ENCODE measurements at places on chromosomes 16 and 17.

- no peak for DNase-seq
These were observed 7.4 kb downstream of the NAGLU start for GRCh38 chr17:42543190-42544079.

DNA sequence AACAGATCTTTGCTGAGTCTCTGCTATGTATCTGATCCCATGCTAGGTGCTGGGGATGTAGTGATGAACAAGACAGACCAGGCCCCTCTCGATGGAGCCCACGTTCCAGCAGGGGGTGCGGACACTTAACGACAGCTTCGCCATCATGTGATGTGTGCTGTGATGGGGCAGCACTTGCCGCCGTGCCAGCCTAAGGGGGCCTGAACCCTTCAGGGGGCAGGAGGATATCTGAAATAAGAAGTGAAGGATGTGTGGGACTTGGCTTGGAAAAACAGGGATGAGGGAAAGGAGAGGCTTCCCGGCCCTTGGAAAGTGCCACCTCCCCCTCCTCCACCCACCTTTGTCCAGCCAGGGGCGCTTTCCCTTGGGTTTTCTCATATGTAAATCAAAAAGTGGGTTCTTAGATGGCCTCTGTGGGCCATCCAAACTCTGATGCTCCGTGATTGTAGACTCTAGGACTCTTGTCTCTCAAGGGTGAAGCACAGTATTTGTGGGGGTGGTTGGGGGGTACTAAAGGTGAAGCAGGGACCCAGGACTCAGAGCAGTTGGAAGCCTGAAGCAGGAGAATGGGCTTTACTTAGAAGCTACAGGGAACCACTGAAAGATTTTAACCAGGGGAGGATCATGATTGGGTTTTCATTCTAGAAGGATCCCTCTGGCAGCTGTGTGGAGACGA lies 4.0 kb upstream of the DLX3 start:
- no peak for DNase-seq

- DNase-seq = no peak
These were observed 6.8 kb upstream of the NOTUM start for GRCh38 chr17:81967533-81968395.

DNA sequence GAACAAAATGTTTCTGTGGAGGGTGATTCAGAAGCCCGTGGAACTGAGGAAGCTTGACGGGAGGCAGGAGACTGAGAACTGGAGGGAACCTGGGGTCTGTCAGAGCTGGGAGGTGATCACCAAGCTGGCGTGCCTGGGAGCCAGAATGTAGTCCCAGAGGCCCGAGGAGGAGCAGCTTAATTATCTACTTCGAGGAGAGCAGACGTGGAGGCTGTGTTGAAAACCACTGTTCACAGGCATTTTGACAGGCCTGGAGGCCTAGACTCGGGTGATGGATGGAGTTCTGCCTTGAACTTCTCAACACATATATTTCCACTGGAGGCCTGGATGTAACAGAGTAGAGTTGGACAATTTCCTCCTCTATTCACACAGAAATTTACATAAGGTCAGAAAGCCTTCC lies 177.7 kb upstream of the SALL1 start:
- no peak for DNase-seq

- no peak for DNase-seq
These were observed 10.4 kb upstream of the HLF start for GRCh38 chr17:55254375-55254774.

DNA sequence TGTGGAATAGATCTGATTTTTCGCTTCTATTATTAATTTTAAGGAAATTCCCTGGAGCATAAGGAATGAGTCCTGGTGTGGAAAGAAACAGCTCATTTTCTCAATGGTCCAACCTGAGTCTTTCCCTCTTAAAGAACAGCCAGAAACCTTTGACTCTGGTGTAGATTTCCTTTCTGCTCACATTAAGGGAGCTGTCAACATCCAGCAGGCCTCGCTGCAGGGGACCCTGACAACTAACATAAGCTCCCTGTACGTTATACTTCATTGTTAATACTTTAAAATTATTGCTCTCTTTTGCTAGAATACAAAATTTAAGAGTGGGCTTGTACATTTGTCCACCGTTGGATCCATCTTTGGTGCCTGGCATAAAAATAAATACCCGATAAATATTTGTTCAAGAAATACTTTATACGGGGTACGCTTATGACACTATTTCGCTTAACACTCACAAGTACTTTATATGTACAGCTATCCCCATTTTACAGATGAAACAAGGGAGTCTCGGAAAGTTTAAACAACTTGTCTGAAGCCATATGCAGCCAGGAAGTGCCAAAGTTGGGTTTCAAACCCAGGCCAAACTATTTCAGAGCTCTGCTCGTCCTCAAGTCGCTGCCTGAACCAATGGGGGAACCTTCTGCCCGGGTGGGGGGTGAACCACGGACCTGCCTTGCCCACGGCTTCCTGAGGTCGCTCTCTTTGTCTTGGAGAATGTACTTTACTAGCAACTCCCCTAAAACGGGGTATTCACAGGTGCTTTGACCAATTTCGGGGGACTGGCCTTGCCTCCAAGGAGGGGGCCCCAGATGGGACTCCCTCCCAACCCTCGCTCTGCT lies 611 bp downstream of the SMARCE1 start:
- DNase-seq = peak; percentile 12

DNA sequence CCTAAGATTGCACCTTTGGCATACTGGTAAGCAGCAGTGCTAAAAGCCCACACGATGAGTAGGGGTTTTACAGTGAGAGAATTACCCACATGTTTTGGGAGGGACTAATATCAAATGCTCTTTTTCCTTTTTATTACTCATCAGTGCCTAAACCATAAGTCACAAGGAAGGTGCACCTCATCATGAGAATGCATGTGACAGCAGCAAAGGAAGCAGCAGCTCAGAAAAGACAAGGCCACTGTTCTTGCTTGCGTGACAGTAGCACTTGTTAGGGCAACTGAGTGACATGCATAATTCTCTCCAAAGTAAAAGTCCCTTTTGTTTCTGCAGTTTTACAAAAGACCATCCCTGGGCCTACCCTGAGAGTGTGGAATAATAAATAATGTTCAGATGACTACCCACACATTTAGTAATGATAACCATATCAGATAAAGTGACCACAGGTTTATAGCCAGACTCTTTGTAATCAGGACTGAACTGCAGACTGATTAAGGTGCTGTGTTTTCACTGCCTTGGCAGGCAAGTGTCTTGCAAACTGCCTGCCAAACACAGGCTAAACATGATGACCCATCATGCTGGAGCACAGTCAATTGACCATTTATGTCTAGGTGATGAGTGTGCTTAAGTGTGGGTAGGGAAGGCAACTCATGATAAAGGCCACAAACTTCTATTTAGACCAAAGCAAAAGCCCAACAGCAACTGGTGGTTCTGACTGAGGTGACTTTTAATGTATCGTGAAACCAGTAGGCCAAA lies 1751.4 kb downstream of the TP53TG3F start:
- no peak for DNase-seq

GRCh38 chr17:4152471-4152870 lies 9.5 kb downstream of the CYB5D2 start:
- DNase-seq = no peak

DNA sequence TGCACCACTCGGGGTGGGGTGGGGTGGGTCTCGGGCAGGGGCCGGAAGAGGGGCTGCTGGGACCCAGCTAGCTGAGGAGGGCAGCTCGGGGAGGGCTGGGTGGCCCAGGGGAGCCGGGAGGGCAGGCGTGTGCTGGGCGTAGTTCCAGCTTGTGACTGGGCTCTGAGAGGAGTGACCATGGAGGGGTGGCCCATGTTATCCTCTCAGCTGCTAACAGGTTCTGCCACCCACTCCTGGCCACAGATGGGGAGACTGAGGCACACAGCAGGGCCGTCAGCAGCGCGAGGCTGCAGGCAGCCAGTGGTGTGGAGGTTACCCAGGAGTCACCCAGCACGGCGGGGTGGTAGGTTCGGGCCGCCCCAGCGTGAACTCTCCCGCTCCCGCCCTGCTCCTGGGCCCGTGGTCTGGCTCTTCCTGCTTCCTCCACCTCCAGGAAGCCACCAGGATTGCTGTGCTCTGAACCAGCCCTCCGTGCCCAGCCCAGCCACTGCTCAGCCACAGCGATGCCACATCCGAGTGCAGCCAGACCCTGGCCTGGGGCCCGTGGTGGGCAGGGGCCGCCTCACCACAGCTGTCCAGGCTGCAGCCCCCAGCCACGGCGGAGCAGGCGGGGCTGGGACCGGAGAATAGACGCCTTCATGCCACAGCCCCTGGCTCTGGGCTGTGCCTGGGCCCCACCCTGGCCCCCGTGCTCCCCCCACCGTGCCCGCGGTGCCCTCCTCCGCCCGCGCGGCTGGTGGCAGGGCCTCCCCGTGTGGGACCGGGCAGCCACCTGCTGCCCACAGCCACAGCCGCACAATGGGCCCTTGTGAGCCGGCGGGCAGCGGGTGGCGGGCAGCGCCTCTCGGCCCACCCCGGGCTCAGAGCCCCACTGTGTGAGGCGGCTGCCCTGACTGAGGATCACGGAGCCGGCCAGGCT lies 26.3 kb upstream of the SSTR5 start:
- DNase-seq = no peak

GRCh38 chr16:87246269-87247065 lies 70.7 kb downstream of the C16orf95 start:
- no peak for DNase-seq

- no peak for DNase-seq
These were observed 26.2 kb downstream of the TEKT5 start for GRCh38 chr16:10668322-10669045.

DNA sequence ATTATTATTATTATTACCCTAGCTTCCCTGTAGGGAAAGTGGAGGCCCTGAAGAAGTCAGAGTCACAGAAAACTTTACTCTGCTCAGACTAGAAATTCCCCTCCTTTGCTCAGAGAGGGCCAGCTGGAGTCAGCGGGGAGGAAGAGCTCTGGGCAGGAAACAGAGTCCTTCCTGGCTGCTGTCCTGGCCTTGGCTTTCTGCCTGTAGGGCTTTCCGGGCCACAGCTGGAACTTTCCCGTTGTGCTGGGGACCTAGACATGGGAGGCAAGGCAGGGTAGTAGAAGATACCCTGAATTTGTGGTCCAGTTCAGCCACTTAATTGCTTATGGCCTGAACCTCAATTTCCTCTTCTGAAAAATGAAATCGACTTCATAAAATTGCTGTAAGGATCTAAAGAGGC lies 14.0 kb upstream of the CCL2 start:
- no peak for DNase-seq

- no peak for DNase-seq
These were observed 277.8 kb upstream of the FOXF1 start for GRCh38 chr16:86232496-86232895.

DNA sequence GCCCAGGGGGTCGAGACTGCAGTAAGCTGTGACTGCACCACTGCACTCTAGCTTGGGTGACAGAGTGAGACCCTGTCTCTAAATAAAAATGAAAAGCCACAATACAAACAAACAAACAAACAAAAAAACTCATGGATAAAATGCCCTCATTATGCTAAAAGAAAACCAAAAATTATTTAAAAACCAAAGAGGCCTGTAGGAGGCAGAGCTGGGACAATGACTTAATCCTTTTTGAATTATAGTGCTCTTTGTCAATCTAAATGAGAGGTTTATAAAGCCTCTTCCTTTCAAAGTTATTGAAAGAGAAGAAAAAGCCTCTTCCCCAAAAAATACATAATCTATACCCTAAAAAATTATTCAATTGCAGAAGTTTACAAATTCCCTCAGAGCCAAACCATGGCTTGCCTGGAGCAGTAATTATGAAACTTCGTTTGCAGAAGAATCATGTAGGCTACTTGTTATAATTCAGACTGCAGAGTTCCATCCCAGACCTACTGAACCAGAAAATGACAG lies 18.5 kb downstream of the CRLF3 start:
- DNase-seq = no peak

DNA sequence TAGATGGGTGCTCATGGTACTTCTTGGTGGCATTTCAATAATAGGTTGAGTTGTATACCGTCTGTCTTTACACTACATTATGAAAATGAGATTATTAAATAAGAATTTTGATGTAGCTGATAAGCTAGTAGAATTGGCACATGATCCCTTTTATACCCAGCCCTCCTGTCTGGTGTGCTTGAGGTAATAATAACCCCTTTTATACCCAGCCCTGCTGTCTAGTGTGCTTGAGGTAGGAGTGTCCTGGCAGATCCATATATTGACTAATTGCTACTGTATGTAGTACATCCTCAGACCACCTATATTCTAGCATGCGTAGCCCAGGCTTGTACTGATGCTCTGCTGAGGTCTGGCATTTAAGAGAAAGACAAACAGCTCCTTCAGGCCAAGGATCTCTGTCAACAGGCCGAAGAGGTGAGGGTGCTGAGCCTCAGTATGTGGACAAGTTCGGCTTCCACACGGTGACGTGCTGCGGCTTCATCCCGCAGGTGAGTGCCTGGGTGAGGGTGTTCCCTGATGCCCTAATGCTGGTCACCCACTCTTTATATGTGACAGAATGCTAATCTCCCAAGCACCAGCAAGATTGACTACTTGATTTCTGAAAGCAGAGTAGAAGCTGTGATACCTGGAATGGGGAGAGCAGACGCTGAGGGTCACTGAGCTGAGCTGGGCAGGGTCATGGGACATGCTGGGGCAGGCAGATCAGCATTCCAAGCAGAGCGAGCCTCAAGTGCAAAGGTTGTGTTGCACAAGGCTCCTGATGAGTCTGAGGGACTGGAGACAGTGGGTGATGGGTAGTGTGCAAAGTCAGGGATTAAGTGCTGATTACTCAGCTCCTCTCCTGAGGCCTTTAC lies 5.7 kb downstream of the FN3K start:
- DNase-seq = no peak

GRCh38 chr17:40457369-40457768 lies 14.1 kb downstream of the IGFBP4 start:
- no peak for DNase-seq

DNA sequence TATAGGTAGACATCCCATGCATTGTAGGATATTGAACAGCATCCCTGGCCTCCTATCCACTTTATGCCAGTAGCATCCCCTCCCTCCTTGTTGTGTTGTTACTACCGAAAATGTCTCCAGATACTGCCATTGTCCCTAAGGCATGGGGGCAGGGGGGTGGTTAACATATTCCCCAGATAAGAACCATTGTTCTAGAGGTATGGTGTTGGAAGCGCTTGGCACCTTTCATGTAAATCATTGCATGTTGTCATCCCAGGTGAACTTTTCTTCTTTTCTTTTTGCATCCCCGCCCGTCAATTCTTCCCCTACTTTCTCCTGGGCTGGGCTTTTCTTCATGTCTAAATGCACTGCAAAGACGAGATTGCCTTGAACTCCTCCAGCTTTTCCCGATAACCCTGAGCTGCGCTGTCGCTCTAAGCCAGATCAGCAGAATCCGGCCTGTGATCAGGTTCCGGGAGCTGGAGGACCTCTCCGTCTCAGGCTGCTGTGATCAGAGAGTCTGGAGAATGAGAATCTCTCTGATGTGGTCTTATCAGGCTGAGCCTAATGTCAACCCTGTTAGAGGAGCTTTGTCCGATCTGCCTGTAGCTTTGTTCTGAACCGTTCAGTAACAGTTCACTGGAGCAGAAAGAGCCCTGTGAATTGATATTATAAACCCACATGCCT lies 76.2 kb downstream of the RBFOX1 start:
- DNase-seq = no peak
